ENCODE measurements at places on chromosomes 2 and 18. TPM values are rescaled to one million over a fixed set of nuclear protein-coding genes. Genes with fewer than 3 reads are reported as not detected.

DNA sequence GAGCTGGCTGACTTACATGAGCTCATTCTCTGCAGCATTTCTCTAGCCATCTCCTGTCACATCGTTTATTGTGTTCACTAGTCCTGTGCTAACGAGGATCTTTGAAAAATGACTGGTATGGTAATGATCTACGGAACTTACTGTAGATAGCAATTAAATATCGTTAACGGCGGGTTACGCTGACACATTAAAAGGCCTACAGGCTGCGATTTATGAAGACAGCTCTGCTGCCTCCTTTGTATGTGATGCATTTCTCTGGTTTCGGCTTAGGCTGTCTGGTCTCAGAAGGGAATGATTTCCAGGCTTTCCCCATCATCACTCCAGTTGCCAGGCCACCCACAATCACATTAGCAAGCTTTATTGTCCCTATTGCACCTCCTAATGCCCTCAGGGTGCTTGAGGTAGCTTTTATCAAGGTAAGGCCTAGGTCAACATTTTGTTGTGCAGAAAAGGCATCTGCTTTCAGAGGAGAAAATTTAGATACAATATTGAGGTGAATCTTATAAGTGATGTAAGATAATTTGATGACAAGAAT, 284.4 kb downstream of the SOX11 start:
- H3K4me1 ChIP-seq, result no peaks in the 10 kb centered on the region
- H3K27me3 ChIP-seq, result no peaks in the 10 kb centered on the region
- no peak overlapping the region for H3K27ac ChIP-seq
- no peaks in the 10 kb centered on the region for H3K36me3 ChIP-seq

DNA sequence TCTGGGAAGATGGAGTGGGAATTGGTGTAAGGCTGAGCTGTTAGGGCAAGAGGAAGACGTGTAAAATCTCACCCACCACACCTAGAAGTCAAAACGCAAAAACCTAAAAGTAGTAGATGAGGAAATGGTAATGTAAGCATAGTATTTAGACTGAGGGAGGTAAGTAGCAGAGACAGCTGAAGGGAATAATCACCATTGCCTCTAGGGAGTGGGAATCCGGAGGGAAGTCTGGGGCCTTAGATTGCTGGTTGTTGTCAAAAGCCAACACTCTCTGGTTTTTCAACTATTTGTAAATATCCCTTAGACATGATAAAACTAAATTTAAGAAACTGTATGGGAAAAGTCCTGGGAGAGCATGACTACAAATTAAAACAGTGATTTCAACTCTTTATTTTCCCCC, 28.7 kb upstream of the MYCN start:
- no peak for DNase-seq
- H3K4me3 ChIP-seq, result no peak overlapping the region
- peaks cover 3% of the 10 kb centered on the region for H3K4me1 ChIP-seq
- H3K27me3 ChIP-seq, result no peaks in the 10 kb centered on the region

DNA sequence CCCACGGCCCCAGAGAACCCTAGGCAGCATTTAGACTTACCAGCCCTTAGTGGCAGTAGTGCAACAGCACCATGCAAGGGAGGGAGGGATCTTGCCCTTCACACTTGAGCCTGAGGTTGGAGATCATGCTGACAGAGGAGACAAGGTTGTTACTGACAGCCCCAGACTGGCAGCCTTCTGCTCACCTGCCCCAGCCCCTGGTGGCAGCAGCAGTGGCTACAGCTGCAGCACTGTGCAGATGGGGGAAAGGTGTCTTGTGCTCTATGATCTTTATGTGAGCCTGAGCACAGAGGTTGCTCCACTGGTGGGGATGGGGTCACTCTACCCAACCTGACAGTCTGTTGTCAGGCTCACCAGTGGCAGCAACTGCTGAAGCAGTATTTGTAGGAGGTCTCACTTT, 501.2 kb upstream of the LRRTM4 start:
- H3K4me3 ChIP-seq, result no peak overlapping the region
- H3K4me1 ChIP-seq, result no peaks in the 10 kb centered on the region
- no peaks in the 10 kb centered on the region for H3K36me3 ChIP-seq

DNA sequence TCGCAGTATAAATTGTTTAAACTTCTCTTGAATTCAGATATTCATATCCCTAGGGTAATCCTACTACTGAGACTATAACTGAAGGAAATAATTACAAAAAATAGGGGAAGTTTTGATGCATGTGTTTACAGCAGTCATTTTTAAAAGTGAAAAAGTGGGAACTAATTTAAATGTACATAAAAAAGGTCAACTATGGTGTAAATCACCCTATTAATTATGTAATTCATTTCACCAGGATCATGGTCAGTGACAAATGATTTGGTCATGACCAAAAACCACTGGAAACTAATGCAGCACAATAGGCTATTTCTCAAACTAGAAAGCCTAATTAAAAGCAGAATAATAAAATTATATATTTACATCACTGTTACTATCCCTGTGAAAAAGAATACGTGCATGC, 5.0 kb upstream of the CNGA3 start:
- no peaks in the 10 kb centered on the region for H3K4me1 ChIP-seq
- no peaks in the 10 kb centered on the region for H3K36me3 ChIP-seq
- no peak overlapping the region for H3K4me3 ChIP-seq
- H3K27ac ChIP-seq, result no peak overlapping the region

DNA sequence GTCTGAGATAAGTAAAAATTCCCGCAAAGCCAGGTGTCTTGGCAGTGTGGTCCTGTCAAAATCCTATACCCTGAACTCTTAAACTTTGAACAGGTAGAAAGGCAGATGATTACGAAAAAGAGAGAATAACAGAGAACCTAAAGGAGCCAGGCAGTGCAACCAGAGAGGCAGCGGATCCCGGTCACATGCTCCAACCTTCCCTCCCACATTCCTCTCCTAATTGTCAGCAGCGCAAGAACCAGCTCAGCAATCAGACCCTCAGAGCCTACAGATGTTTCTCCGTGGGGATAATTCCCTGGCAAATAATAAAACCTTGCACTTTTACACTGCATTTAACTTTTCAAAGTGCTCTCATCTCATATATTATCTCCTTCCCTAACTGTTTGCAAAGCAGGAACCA, 124.8 kb downstream of the EPHA4 start:
- H3K27ac ChIP-seq, result no peak overlapping the region
- DNase-seq, result no peak
- H3K4me1 ChIP-seq, result no peaks in the 10 kb centered on the region
- no peak overlapping the region for H3K4me3 ChIP-seq
- no peaks in the 10 kb centered on the region for H3K27me3 ChIP-seq

- H3K4me3 ChIP-seq, result no peak overlapping the region
- peaks cover 5% of the 10 kb centered on the region for H3K4me1 ChIP-seq
- DNase-seq, result no peak
- no peaks in the 10 kb centered on the region for H3K27me3 ChIP-seq
- no peak overlapping the region for H3K27ac ChIP-seq
- peaks cover 9% of the 10 kb centered on the region for H3K36me3 ChIP-seq
Measured at GRCh38 chr2:120287183-120288015, 34.7 kb downstream of the RALB start.

- no peaks in the 10 kb centered on the region for H3K27me3 ChIP-seq
- H3K4me1 ChIP-seq, result peaks cover 19% of the 10 kb centered on the region
- no peaks in the 10 kb centered on the region for H3K36me3 ChIP-seq
- no peak overlapping the region for H3K27ac ChIP-seq
- peak; percentile 20 for DNase-seq
- H3K4me3 ChIP-seq, result no peak overlapping the region
Measured at GRCh38 chr2:163667064-163667887, 68.5 kb downstream of the FIGN start.

DNA sequence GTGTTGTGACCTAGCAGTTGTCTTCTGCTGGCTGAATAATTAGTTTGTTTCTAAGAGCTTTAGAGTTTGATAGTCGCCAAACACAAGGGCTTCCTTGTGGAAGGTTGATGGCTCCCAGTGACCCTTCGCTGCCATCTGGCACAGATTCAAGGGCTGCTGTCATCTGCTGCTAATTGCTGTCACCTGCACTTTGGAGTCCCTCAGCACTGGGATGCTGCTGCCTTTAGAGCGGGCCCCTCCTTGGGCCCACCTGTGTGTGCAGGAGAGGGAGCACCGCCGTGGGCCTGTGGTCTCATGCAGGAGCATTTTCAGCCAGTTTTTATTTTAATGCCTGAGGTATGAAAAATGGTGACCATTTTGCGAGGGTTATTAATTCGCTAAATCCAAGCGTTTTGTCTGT, 154.0 kb upstream of the NFATC1 start:
- H3K27ac ChIP-seq, result no peak overlapping the region
- H3K4me3 ChIP-seq, result no peak overlapping the region
- no peaks in the 10 kb centered on the region for H3K36me3 ChIP-seq
- H3K27me3 ChIP-seq, result no peaks in the 10 kb centered on the region
- peaks cover 2% of the 10 kb centered on the region for H3K4me1 ChIP-seq

- no peak overlapping the region for H3K4me3 ChIP-seq
- no peak overlapping the region for H3K27ac ChIP-seq
- no peaks in the 10 kb centered on the region for H3K36me3 ChIP-seq
Measured at GRCh38 chr2:25109822-25110221, 58.6 kb downstream of the POMC start.

DNA sequence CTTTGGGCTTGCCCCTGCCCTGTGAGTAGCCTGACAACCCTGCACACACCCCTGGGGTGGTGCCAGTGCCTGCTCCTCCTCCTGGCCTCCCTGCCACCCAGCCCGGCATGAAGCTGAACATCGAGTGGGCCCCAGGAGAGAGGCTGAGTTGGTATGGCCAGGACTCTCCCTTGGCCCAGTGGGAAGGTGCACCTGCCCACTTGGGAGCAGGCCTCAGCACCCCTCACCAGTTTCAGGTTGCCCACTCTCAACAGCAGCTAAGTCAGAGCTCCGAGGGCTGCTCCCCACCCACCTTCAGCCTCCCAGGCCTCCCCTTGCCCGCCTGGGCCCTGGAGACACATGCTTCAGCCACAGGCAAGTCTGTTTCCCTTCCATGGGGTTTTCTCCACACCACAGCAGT, 203.1 kb downstream of the KLHL29 start:
- DNase-seq, result no peak
- H3K27ac ChIP-seq, result no peak overlapping the region
- no peaks in the 10 kb centered on the region for H3K4me1 ChIP-seq
- no peak overlapping the region for H3K4me3 ChIP-seq

DNA sequence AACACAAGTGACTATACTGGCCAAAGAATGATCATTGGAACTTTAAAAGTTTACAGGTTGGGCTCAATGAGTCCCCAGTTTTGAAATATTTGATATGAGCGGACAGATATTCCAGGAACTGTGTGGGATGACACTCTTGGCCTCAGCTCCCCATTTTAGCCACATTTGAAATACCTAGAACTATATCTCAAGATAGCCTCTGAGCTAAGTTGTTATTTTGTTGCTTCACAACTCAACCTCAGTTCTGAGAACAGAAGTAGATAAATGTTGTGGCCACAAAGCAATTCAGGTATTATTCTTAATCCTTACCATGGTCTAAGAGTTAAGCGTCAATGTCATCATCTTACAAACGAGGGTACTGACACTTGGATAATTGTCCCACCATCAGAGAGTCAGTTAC, 172.2 kb upstream of the SETBP1 start:
- no peak for DNase-seq
- H3K4me3 ChIP-seq, result no peak overlapping the region
- H3K27ac ChIP-seq, result no peak overlapping the region

GRCh38 chr18:24378598-24378997, 19.0 kb downstream of the OSBPL1A start:
- H3K4me3 ChIP-seq, result no peak overlapping the region
- H3K4me1 ChIP-seq, result no peaks in the 10 kb centered on the region
- no peak overlapping the region for H3K27ac ChIP-seq
- peaks cover 3% of the 10 kb centered on the region for H3K36me3 ChIP-seq
- DNase-seq, result no peak

DNA sequence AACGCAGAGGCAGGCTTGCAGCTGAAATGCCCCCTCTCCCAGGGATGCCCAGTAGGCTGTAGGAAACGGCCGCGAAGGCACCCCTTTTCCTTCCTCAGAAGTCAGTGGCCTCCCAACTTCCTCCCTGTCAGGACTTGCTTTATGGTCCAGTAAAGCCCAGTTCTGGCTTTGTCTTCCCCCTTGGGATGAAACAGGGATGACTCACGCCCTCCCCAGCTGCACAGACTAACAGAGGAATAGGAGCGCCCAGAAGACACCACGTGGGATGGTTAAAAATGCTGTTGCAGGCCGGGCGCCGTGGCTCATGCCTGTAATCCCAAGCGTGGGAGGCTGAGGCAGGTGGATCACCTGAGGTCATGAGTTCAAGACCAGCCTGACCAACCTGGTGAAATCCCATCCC, 6.9 kb downstream of the CREG2 start:
- no peak for DNase-seq
- peaks cover 12% of the 10 kb centered on the region for H3K27me3 ChIP-seq
- no peaks in the 10 kb centered on the region for H3K4me1 ChIP-seq
- no peaks in the 10 kb centered on the region for H3K36me3 ChIP-seq

GRCh38 chr2:10369269-10370255, 66.9 kb downstream of the HPCAL1 start:
- peak; percentile 84 for DNase-seq
- peaks cover 5% of the 10 kb centered on the region for H3K4me1 ChIP-seq
- no peak overlapping the region for H3K4me3 ChIP-seq
- H3K27me3 ChIP-seq, result no peaks in the 10 kb centered on the region

DNA sequence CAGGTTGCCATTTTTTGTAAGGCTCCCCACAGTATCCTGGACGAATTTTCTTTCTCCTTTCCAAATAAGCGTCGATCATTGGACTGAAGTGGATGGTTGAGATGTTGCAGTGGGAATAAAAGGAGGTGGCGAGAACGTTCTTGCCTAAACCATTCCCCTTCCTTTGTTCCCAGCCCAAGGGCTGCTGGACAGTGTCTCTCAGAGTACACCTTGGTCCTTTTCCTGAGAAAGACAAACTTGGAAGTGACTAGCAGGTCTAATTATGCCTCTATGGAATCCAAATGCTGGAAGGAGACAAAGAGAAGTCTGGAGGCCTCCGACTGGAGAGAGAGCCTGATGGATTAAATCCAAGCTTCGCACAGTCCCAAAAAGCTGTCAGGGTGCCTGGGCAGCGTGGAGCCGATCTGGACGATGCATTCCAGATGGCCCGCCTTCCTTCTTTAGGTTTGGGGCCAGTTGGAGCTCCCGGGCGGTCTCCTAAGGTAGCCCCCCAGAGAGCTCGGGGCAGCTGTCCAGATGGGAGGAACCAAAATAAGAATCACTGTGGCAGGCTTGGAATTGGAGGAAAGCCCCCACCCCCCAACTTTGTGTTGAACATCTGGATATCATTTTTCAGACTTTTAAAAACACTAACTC, 186.8 kb downstream of the TMEM247 start:
- H3K4me1 ChIP-seq, result no peaks in the 10 kb centered on the region
- H3K36me3 ChIP-seq, result no peaks in the 10 kb centered on the region
- no peak overlapping the region for H3K27ac ChIP-seq
- no peak overlapping the region for H3K4me3 ChIP-seq
- no peaks in the 10 kb centered on the region for H3K27me3 ChIP-seq
- DNase-seq, result peak; percentile 97

The ALPG gene
- total RNA-seq, result 1.2 TPM

The PLEK gene
- 29.0 TPM for total RNA-seq

The IL36B gene
- total RNA-seq, result not detected
